Adipocyte (in vitro differentiated cells): ENCODE measurements at places on chromosomes 12 and 14.
A peak's percentile ranks its signal among the peaks of the same experiment; 100 is the strongest.

DNA sequence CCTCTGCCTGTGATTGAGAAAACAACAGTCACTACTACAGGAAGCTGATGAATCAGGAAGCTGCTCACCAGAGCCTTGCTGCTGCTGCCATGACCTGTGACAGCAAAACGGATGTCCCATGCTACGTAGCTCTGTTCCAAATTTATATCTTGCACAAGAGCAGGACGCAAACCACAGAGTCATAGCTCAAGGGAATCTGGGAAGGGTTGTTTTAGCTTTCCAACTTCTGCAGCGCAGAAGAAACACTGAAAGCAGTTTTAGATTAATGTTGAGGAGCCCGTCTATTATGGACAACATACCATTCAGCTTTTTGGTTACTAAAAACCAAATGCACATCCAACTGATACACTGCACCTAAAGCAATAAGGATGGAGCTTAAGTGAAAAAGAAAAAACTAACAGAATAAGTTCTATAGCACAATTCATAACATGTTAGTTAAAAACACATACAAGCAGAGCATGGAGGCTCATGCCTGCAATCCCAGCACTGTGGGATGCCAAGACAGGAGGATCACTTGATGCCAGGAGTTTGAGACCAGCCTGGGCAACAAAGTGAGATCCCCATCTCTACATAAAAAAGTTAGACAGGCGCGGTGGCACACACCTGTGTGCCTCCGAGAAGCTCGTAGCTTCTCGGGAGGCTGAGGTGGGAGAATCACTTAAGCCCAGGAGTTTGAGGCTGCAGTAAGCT is 1.7 kb upstream of the ANKRD33 start:
- peak; percentile 93 for DNase-seq

DNA sequence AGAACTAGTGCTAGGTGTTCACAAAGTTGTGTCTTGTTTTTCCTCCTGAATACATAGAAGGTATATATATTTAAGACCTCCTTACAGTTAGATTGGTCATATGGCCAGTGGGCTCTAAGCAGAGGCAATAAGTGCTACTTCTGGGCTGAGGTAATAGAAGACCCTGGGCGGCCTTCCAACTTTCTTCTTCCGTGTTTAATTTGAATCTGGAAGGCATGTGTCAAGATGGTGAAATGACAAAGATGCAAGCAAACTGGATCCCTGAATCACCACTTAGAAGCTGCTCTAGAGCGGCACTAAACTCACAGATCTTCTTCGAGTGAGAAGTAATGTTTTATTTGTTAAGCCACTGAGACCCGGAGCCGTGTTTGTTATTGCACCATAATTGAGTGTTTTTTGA is 201.0 kb upstream of the GZMB start:
- no peak for DNase-seq

DNA sequence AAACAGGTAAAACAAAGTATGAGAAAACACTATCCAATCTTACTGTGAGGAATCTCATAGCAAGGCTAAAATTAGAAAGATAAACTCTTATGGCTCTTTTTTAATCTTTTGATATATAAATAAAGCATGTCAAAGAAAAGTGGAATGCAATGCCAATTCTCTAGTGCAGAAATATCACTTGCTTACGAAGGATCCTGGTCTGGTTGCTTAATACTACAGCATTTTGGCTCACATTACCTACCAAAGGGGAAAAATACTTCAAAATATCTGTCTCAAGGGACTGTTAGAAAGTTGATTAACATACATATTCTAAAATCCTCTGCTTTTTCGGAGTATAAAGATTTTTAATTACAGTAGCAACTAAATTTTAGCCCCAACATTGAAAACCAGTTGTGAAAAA is 21.4 kb downstream of the AREL1 start:
- no peak for DNase-seq

DNA sequence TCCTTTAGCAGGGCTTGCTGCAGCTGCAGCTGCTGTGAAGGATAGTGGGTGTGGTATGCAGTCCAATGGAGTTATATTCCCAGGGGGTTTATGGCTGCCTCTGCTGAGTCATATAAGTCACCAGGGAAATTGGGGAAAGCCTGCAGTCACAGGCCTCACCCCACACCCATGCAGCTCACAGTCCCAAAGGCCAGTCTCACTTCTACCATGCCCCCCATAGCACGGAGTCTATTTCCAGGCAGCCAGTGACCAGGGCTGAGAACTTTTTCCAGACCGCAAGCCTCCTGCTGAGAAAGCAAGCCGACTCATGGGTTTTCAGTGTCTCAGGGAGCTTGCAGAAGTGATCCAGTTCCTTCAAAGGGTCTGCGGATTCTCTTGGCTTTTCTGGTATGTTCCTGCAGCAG is 322.4 kb upstream of the CLEC14A start:
- no peak for DNase-seq

GRCh38 chr12:3988519-3989217 is 115.5 kb upstream of the PARP11 start:
- no peak for DNase-seq

DNA sequence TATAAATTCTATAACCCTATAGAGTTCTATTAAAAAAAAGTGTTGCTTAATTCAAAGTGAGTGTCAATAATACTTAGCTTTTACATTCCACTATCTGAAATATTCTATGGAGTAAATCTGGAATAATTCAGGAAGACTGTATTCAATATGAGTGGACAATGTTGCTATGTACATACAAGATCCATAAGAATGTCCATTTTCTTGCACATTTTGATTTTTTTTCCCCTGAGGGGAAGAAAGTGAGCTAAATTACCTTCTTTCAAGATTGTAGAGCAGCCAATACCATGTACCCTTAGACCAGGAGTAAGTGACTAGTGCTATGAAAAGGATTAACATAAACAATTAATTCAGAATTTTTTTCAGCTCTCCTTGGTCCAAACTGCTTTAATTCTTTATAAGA is 25.4 kb downstream of the EXOC5 start:
- no peak for DNase-seq

- DNase-seq = no peak
Measured at GRCh38 chr12:92032101-92032500, 113.5 kb downstream of the BTG1 start.

GRCh38 chr12:110373025-110373424 is 30.5 kb downstream of the ANAPC7 start:
- DNase-seq = no peak

DNA sequence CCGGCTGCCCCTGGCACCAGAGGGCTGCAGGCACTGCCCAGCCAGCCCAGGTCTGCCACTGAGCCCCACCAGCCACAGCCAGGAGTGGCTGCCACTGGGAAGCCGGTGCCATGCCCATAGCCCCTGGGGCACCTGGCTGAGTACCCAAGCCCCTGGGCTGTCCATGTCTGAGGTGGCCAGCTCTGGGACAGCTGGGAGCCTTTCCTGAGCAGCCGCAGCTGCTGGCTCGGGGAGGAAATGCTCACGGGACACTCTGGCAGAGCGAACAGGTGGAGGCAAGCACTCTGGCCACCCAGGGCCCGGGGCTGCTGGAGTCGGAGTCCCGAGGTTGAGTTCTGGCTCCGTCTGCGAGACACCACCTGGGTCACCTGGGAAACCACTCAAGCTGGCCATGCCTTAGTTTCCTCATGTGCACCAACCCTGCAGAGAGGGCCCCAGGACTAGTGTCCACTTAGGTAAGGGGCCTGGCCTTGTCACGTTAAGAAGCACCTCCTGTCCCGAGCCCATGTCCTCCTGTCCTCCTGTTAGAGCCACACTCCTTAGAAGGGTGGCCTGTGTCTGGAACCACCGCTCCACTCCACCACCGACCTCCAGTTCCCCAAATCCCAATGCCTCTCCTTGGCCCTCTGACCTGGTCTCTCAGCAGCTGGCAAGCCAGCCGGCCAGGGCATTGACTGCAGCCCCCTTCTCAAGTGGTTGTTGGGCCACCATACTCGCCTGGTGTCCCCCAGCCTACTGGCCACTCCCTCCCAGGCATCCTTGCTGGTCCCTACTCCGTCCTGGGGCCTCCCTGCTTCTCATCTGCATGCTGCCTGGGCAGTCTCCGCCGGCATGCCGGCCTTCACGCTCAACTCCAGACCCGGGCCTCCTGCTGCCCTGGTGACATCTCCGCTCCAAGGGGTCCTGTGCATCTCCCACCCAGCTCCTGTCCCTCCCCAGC is 45.3 kb downstream of the BEGAIN start:
- no peak for DNase-seq

DNA sequence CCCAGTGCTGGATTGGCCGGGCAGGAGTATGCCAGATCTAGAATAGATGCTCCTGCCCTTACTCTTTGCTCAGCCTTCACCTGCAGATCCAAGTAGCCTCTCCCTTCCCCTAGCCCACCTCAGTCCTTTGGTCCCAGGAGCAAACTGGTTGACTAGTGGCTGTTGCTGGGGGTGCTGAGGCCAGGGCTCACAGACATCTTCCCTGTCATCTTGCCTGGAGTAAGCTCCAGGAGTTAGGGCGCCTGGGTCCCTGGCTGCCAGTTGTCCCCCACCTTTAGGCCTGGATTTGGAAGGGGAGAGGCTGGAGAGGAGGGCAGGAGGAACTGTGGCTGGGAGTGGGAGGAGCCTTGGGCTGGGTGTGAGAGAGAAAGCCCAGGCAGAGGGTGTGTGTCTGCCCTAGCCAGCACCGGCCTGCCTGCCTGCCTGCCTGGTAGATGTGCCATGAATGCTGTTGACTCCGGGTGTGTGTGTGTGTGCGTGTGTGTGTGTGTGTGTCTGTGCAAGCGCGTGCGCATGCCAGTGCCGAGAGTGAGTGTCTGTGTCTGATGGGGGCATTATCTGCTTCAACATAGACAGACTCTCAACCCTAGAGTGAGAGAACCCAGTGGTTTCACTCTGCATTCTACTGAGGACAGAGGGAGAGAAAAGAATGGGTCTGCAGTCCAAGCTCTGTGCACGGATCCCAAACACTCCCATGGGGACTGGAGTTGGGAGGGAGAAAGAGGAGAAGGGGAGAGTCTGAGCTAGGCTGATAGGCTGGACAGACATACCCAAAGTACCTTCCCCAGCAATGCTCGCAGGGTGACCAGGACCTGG is 845 bp upstream of the RARG start:
- DNase-seq = peak; percentile 66
